Fibroblast of skin of right quadriceps (primary cell): ENCODE measurements at places on chromosomes 3 and 15.

DNA sequence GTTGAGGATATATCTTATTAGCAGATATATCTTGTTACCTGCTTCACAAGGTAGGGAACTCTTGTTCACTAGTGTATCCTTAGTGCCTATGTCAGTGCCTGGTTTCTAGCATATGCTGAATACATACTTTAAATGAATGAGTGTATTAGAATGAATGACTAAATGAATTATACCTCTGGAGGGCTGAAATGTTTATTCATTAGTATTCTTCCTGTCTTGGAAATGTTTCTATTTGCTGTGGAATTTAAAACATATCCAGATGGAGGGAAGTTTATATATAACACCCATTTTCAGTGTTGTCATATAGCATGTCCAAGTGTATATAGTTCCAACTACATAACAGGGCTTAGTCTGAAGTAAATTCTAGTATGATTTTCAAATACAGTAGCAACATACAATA lies 581.5 kb downstream of the TBL1XR1 start:
- DNase-seq = peak; percentile 62

DNA sequence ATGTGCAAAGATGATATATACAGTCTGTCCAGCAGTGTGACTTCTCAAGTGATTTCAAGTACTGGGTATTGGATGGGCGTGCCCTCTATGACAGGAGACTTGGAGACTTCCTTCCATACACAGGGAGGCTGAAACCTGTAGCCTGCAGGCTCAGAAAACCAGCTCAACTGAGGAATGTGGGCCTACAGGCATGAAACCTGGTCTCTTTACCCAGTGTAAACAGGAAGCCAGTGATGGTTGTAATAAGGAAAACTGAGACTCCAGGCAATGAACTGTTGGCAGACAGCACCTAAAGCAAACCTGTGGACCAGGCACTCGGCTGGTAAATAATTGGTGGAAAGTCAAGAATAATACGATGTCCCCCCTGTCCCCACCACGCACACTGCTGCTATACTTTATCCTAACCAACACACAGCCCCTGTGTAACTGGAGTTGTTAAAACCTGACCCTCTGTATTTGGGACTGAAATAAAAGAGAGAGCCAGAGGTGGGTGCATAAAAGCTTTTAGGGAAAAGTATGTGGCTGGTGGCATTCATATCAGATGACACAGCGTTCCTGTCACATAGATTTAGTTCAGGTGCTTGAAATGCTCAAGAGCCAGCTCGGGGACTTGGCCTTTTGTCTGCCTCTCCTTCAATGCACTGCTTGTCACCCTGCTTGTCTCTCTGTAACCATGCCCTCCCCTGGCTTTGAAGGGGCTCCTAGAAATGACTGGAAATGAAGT lies 144.7 kb downstream of the TPRG1 start:
- DNase-seq = no peak

DNA sequence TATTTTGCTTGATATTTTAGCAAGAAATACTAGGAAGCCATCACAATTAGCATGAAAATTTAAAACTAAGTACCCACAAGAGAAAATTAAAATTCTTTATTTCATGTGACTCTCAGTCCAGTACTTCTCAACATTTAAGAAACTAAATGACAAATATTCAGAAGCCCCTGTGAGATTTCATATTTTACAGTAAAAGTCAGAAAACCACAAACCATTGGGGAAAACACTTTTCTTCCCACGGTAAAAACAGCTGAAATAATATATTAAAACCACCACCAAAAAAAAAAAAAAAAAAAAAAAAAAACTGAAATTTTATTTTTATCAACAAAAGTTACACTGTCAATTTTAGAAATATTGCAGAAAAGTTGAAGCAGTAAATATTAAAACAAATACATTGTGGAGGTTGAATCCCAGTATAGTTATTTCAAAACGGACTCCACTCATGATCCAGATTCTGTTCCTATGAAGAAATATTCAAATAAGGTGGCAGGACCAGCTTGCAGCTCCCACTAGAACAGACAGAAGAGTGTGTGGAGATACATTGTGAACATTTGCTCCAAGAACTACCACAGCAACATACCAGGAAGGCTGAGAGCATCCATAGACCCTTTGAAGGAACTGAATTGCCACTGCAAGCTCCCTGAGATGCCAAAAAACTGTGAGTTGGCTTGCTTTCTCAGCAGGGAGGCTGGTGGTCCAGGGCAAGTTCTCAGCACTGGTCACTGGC lies 308.2 kb downstream of the CTNNB1 start:
- no peak for DNase-seq

GRCh38 chr3:72990701-72991395 lies 5.8 kb upstream of the PPP4R2 start:
- no peak for DNase-seq

DNA sequence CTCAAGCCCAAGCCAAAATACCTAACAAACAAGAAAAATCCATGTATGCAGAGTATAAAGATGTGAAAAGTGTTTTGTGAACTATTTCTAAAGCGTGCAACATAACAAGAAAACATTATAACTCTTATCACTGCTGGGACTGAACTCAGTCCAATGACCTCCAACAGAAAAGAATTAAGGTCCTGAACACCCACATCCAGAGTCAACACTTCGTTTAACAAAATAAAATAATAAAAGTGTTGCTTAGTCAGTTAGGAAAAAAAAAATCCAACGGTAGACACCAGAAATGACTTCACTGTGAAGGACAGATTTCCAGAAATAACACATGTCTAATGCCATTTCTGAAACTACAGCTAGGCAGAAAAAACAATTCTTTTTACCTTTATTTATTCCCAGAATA lies 28.0 kb downstream of the MB21D2 start:
- no peak for DNase-seq

DNA sequence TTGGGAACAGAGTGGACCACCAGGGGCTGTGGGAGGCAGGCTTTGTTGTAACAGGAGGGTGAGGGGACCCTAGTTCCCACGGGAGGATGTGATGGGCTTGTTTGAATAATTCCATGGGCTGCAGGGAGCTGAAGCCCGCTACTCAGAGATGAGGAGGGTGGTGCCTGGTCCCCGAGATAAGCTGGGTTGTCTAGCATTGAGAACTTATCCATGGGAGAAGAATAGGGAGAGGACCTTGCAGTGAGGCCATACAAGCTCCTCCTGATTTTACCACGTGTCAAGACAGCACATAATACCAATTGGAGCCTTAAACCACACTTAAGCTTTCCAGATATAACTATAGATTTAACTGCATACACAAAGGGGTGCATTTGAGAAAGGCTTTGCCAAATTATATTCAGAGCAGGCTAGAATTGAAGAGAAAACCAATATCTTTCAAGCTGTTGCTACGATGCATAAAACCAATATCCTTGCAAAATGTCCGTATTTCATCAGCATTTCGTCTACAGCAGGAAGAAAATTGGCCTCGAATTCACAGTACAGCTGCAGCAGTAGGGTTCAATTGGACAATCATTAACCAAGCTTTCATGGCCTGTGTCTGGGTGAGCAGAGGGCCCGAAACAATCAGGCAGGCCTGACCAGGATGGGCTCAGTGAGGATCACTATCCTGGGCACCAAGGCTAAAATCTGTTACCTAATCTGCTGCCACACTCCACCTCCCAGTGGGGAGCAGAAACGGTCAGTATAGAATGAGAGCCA lies 500.7 kb downstream of the OCA2 start:
- DNase-seq = no peak

GRCh38 chr3:10329495-10330015 lies 8.6 kb upstream of the SEC13 start:
- no peak for DNase-seq
